Dorsolateral prefrontal cortex (tissue), 122 donors: ENCODE measurements at places on chromosomes 3 and 15. TPM values are rescaled to one million over a fixed set of nuclear protein-coding genes. Genes with fewer than 3 reads are reported as not detected.

Gene CELSR3
- 41.6 TPM for total RNA-seq

Gene CILP
- total RNA-seq = 0.13 TPM

Gene C3orf52
- 0.52 TPM for total RNA-seq

Gene LEKR1
- 0.70 TPM for total RNA-seq

Gene GPR156
- 0.66 TPM for total RNA-seq

Gene REC114
- total RNA-seq = not detected

Gene TRA2B
- total RNA-seq = 77.2 TPM

Gene SLCO3A1
- total RNA-seq = 67.2 TPM

Gene ELL3
- 1.8 TPM for total RNA-seq

Gene PSMD6
- 70.7 TPM for total RNA-seq

Gene CFAP100
- 3.7 TPM for total RNA-seq

Gene SYNM
- 93.7 TPM for total RNA-seq

Gene SNTN
- not detected for total RNA-seq

Gene PPARG
- 5.0 TPM for total RNA-seq

Gene COLQ
- 10.7 TPM for total RNA-seq
